ENCODE measurements at places on chromosomes 4 and X.

GRCh38 chr4:82097504-82097903, 276.3 kb downstream of the HNRNPD start:
- no peak for DNase-seq

DNA sequence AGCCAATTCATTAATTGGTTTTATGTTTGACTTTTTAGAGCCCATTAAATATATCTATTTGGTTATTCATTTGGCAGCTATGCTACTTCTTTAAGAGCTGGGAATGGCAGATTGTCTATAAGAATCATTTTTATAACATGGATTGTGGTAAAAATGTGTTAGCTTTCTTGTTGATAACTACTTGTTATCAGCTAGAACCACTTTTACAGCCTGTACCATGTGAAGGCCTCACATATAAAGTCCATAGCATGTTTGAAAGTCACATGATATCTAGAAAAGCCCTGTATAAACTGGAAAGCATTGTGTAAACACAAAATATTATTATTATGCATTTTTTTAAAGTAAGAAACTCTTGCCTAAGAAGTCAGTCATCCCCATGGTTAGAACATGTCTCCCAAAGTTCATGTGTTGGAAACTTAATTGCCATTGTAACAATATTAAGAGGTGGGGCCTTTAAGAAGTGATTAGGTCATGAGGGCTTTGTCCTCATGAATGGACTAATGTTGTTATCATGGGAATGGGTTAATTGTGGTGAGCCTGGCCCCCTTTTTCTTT, 110.9 kb upstream of the BMP2K start:
- no peak for DNase-seq

GRCh38 chrX:104428231-104428630, 137.8 kb upstream of the IL1RAPL2 start:
- no peak for DNase-seq

- no peak for DNase-seq
Observed at GRCh38 chrX:132481449-132481848, 7.4 kb downstream of the MBNL3 start.

- no peak for DNase-seq
Observed at GRCh38 chr4:69096111-69096656, at the start of gene UGT2B7. Gene UGT2B7 (plus strand): TSS chr4:69096474. CDS start chr4:69096521, 47 bp downstream.

- DNase-seq = no peak
Observed at GRCh38 chrX:37830371-37830770, 17.0 kb downstream of the DYNLT3 start.

DNA sequence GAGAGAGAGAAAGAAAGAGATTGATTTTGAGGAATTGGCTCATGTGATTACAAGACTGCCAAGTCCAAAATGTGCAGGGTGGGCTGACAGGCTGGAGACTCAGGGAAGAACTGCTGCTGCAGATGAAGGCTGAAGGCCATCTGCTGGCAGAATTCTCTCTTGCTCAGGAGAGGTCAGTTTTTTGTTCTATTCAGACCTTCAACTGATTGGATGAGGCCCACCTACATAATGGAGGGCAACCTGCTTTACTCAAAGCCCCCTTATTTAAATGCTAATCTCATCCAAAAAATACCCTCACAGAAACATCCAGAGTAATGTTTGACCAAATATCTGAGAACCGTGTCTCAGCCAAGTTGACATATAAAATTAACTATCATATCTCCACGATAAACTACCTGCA, 38.2 kb upstream of the MAMLD1 start:
- no peak for DNase-seq

DNA sequence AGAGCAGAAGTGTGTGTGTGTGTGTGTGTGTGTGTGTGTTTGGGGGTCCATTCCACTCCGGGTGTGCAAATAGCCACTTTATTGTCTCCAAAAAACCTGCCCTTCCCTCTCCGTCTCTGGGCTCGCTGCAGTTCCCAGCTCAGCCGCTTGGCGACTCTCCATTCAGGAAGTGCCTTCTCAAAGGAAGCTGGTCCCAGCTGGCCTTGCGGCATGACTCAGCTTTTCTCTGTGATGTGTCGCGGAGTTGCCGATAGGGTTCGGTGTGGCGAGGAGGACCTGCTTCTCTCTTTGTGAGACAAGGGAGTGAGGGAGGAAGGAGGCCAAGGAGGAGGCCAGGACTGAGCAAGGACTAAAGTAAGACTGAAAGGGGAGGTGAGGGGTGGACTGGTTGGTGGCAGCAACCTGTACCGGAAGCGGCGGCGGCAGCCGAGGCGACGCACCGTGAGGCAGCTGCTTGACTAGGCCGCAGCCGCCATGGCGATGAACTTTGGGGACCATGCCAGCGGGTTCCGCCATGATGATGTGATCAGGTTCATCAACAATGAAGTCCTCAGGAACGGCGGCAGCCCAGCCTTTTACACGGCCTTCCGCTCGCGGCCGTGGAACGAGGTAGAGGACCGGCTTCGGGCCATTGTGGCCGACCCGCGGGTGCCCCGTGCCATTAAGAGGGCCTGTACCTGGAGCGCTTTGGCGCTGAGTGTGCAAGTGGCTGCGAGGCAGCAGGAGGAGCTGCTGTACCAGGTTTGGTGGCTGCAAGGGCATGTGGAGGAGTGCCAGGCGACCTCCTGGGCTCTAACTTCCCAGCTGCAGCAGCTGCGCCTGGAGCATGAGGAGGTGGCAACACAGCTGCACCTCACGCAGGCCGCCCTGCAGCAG, at the start of gene TEX13C:
Gene TEX13C (plus strand): TSS at position 226 of the 876 bp plus-strand sequence. CDS start 249 bp downstream, at position 475.
- DNase-seq = no peak

DNA sequence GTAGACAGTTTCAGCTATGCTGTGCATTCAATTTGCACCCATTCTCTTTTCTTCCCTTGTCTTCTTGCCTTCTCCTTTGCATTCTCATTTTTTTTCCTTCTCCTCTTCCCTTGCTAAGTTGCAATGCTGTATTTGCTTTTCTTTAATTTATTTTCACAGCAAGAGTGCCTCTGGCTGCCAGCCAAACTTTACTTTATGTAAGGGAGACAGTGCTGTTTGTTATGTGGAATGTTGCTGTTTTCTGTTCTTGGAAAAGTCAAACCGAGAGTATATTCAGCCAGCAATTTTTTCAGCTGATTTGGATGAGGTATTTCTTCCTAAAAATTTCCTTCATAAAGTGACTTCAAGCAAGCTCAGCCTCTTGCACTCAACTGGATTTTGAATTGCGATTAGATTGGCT, 1293.4 kb downstream of the ARAP2 start:
- peak; percentile 9 for DNase-seq

- no peak for DNase-seq
Observed at GRCh38 chrX:148700021-148700420, 199.6 kb downstream of the AFF2 start.

- no peak for DNase-seq
Observed at GRCh38 chr4:2646396-2647149, 109.6 kb downstream of the TNIP2 start.

- DNase-seq = no peak
Observed at GRCh38 chr4:91057871-91058270, 930.7 kb downstream of the CCSER1 start.

DNA sequence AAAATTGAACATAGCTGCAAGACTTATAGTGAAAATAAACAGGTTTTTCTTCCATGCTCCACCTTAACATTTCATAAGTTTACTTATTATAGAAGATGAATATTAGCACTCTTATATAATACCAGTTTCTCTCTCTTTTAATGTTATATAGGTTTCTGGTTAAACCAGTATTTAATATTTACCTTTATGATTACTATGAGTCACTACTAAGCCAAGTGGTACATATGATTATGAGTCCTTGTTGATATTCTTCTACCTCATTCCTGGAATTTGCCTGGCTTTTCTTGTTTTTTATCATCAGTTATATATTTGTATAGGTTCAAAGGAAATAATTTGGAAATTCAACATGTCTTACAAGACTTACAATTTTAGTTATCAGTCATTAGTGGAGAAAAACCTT, 89.9 kb upstream of the MAOA start:
- no peak for DNase-seq

DNA sequence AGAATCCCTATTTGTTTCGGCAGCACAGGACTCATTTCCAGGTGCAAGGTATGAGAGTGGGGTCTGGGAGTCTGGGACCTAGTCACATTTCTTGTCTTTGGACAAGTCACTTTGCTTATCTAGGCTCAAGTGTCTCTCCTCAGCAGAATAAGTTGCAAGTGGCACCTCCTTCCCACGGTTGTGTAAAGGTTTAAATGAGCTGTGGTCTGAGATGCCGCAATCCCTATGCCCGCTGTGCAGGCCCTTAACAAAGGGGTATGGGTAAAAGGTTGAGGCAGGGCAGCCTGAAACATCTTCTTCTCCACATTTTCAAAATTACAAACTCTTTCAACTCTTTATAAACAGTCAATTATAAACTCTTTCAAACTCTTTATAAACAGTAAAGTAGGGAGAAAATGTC, 93.7 kb downstream of the RTL5 start:
- no peak for DNase-seq

DNA sequence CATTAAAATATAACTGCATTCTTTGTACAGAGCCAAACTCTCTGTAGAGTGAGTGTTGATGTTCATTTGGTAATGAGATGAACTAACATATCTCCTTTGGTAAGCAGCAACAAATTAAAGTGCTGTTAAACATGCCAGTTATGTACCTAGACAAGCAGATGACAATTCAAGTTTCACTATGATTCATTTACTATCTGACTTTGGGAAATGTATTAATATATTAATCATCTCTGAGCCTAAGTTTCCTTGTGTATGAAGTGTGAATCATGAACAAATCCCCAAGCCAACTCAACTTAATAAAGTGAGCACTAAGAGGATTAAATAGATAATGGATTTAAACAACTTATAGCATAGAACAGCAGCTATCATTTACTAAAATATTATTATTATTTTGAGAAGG, 1044.2 kb downstream of the GLUD2 start:
- DNase-seq = no peak

- no peak for DNase-seq
Observed at GRCh38 chrX:39883666-39884065, 214.1 kb downstream of the BCOR start.

GRCh38 chr4:139266208-139266582, 13.8 kb downstream of the MGARP start:
- no peak for DNase-seq

DNA sequence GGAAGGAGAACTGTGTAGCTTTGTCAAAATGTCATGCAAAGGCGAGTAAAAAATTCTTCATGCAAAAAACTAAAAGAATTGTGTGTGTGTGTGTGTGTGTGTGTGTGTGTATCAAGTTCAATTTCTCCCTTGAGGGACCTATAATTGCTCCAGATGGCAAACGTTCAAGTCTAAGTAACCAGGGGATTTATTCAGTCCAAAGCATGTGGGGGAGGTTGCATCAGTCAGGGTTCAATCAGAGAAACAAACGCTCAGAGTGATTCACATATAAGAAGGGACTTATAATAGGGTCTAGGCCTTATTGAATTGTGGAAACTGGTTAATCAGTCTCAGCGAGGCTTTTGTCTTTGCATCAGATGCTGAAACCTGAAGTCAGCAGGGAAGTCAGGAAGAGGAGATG, 5.0 kb downstream of the DCAF8L1 start:
- DNase-seq = no peak

- DNase-seq = no peak
Observed at GRCh38 chrX:150790021-150790420, 96.8 kb downstream of the MTMR1 start.

DNA sequence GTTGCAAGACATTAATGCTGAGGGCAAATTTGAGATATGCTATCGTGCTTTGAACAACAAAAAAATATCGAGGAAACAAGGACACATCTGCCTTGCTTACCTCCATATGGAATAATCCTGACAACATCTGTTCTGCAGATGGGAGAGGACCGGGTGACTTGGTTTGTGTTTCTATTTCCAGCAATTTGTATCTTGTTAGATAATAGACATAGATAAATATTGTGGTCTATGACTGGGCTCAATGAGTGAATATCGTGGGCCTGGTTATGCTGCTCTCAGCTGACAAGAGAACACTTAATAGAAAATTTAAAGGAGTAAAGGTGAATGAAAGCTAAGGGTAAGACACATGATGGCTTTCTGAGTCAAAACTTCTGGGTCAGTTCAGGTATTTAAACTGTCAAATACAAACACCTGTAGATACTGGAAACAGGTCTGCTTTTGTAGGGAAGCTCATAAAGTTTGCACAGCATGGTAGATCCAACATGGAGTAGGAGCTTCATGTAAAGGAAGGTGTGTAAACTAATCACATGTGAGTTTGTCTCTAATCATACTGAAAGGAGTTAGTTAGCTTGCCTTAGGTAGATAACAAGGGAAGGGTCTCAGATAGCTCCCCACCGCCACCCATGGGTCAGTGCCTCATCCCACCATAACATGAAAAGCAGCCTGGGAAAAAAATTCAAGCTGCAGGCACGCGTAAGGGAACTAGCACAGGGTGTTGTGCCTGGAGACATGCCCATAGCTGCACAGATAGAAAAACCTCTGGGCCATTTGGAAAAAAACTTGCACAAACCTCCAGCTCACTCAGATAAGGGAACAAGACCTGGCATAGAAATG, 904.1 kb upstream of the EPHA5 start:
- DNase-seq = no peak

DNA sequence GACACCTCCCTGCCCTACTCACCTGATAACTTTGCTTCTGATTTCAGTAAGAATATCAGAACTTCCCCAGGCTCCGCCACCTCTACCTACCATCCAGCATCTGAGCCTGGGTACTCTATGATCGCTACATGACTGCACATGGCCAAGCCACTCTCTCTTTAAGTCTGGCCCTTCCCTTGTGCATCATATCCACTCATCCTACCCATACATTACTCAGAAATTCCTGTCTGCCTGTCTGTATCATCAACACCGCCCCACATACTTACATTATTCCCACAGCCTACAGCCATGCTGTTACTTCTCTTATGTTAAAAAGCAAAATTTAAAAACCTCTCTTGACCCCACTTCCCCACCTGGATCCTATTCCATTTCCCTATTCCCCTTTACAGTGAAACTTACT, 84.7 kb downstream of the SCD5 start:
- DNase-seq = no peak

DNA sequence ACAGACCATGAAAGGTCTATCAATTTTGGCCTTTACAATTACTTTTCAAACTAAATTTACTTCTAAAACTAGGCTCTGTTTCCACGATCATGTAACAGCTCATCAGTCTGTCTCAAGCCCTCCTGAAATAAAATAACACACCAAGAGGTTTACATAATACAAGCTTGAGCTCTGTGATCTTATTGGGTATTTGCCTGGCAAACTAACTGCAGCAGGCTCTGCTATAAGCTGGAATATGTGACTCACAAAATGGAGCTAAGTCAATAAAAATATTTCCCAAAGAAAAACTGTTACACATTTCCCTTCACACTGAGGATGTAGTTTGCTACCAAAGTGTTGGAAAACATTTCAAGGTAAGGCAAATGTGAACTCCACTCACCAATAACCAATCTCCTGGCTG, 94.7 kb upstream of the GPM6B start:
- no peak for DNase-seq

DNA sequence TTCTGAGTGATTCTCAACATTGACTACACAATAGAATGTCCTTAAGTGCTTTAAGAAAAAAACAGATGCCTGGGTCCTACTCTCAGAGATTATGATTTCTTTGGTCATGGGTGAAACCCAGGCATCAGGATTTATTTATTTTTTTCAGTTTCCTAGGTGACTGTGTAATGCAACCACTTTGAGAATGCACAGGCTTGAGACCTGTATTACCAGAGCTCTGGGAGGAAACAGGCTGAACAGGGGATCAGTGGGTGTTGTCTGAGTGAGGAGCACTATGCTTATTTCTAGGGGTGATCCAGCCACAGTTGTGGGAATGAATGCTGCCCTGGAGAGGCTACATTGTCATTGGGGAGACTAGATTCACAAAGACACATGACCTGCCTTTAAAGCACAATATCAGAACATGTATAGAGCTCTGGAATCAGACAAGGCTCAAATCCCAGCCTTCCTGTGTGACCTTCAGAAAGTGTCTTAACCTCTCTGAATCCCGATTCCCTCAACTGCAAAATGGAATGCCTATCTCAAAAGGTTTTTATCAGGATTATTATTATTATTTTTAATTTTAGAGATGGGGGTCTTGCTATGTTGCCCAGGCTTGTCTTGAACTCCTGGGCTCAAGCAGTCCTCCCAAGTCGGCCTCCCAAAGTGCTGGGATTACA, 61.6 kb upstream of the PRPS1 start:
- DNase-seq = no peak
